ENCODE measurements at places on chromosomes 2 and 18.
A peak's percentile ranks its signal among the peaks of the same experiment; 100 is the strongest.

GRCh38 chr2:172944022-172944793 is 131.4 kb upstream of the MAP3K20 start:
- H3K4me1 ChIP-seq = peaks cover 19% of the 10 kb centered on the region
- no peak overlapping the region for H3K4me3 ChIP-seq
- DNase-seq = no peak
- no peaks in the 10 kb centered on the region for H3K27me3 ChIP-seq
- peak overlapping the region; percentile 94 for H3K27ac ChIP-seq

DNA sequence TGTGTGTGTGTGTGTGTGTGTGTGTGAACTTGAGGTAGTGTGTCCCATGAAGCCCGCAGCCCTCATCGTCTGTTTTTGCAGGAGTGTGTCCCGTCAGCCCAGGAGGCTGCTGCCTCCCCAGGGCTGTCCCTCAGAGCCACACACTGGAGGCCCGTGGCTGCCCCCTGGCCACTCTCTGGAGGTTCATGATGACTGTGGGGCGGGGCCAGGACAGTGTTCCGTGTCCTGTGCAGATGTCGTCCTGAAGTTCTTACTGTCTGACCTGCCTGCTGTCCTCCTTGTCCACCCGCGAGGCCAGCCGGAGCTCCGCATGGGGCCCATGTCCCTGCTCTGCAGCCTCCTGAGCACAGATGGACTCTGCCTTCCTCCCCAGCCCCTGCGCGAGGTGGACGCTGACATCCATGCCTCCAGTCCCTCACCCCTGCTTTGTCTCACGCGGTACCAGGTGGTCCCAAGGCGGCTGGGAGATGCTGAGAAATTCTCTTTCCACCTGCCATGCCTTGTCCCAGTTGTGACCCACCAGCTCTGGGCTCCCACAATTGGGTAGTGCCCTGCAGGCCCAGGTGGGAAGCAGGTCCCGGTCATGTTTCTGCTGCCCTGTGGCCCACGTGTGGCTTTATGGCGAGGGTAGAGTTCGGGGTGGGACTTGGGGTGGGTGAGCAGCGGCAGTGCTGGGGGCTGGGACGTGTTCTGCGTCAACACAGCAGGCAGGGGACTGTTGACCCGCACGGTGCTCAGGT is 92.8 kb downstream of the NFATC1 start:
- no peak for DNase-seq
- no peak overlapping the region for H3K4me3 ChIP-seq
- peaks cover 2% of the 10 kb centered on the region for H3K36me3 ChIP-seq
- no peaks in the 10 kb centered on the region for H3K27me3 ChIP-seq
- H3K4me1 ChIP-seq = peaks cover 7% of the 10 kb centered on the region

GRCh38 chr18:45403341-45404049 is 211.8 kb upstream of the SLC14A2 start:
- H3K4me3 ChIP-seq = no peak overlapping the region
- no peak overlapping the region for H3K27ac ChIP-seq
- no peaks in the 10 kb centered on the region for H3K27me3 ChIP-seq
- no peaks in the 10 kb centered on the region for H3K4me1 ChIP-seq
- DNase-seq = no peak
- no peaks in the 10 kb centered on the region for H3K36me3 ChIP-seq

GRCh38 chr2:42978175-42978886 is 185.9 kb upstream of the HAAO start:
- DNase-seq = no peak
- H3K4me3 ChIP-seq = no peak overlapping the region
- no peak overlapping the region for H3K27ac ChIP-seq
- H3K36me3 ChIP-seq = no peaks in the 10 kb centered on the region
- H3K4me1 ChIP-seq = peaks cover 21% of the 10 kb centered on the region
- no peaks in the 10 kb centered on the region for H3K27me3 ChIP-seq

DNA sequence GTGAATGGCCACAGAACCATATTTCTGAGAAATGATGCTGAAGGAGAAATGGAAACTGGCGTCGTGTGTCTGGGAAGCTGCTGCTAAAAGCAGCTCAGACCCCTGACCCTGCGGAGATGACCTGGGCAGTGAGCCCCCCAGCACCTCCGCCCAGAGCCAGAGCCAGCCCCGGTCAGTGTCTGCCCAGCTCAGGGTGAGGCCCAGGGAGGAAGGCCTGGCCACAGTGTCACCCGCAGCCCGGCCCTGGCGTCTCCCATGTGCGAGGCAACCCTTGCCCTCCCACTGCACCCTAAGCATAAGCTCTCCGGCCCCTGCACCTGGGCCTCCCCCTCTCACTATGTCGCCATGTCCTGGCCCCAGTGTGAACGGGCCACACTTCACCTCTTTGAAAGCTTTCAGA is 502.8 kb downstream of the EIPR1 start:
- DNase-seq = no peak
- no peaks in the 10 kb centered on the region for H3K36me3 ChIP-seq
- no peak overlapping the region for H3K27ac ChIP-seq
- H3K4me1 ChIP-seq = no peaks in the 10 kb centered on the region

GRCh38 chr18:28114472-28114871 is 62.5 kb downstream of the CDH2 start:
- no peak overlapping the region for H3K27ac ChIP-seq
- no peaks in the 10 kb centered on the region for H3K36me3 ChIP-seq
- no peaks in the 10 kb centered on the region for H3K27me3 ChIP-seq
- H3K4me3 ChIP-seq = no peak overlapping the region
- DNase-seq = no peak

- DNase-seq = peak; percentile 43
- no peak overlapping the region for H3K27ac ChIP-seq
- peaks cover 1% of the 10 kb centered on the region for H3K4me1 ChIP-seq
- H3K4me3 ChIP-seq = no peak overlapping the region
Observed at GRCh38 chr2:19864381-19864780, 37.4 kb downstream of the TTC32 start.

DNA sequence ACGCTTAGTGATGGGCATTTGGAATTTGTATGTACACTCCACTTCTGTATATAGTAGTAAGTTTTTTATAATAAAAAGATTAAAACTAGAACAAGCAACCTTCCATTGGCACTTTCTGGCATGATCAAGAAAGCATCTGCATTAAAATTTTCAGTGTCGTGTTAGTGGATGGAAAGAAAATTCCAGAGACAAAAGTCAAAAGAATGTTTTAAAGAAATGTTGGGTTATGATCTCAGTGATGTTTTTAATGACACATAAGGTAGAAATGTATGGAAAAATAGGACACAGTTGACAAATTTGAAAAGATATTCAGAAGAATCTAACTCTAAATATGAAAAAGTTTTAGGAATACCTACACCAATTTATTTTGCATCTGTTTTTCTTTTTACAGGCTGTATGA is 126.1 kb upstream of the FAM117B start:
- H3K4me3 ChIP-seq = no peak overlapping the region
- DNase-seq = no peak
- H3K27me3 ChIP-seq = no peaks in the 10 kb centered on the region
- no peaks in the 10 kb centered on the region for H3K4me1 ChIP-seq
- no peak overlapping the region for H3K27ac ChIP-seq
- no peaks in the 10 kb centered on the region for H3K36me3 ChIP-seq

- H3K4me3 ChIP-seq = peak overlapping the region; percentile 77
- peaks cover 18% of the 10 kb centered on the region for H3K27me3 ChIP-seq
- no peak for DNase-seq
Observed at GRCh38 chr2:69012310-69013141, 453 bp upstream of the ANTXR1 start.

DNA sequence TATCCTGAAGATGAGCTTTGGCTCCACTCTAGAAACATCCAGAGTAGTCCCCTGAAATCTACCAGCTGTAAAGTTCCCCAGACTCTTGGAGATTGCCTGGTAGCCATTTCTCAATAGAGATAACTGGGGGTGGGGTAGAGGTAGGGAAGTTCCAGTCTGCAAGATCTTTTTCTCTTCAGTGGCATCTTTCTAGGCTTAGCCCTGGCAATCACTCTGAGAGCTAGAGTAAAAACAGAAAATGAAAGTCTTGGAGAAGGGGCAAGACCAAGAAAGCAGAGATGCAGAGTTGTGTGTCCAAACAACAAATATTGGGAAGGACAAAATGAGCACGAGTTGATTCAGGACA is 41.8 kb upstream of the LCLAT1 start:
- peaks cover 22% of the 10 kb centered on the region for H3K4me1 ChIP-seq
- no peaks in the 10 kb centered on the region for H3K27me3 ChIP-seq
- no peak overlapping the region for H3K4me3 ChIP-seq
- no peaks in the 10 kb centered on the region for H3K36me3 ChIP-seq
- DNase-seq = no peak

DNA sequence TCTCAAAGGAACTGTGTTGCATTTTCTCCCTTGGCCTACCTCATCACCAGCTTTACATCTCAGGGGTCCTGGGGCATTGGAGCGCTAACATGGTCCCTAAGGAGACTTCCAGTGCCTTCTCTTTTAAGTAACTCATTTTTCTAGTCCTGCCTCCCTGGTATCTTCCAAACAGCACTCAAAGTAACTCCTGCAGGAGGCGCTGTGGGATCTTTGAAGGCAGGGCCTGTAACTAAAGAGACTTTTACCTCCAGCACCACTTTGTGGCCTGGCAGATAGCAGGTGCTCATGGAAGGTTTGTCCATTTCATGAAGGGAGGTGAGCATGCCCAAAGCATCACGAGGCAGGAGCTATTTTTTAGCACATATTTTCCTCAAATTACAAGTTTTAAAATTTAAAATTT is 411.0 kb upstream of the GYPC start:
- H3K4me1 ChIP-seq = no peaks in the 10 kb centered on the region
- no peak overlapping the region for H3K4me3 ChIP-seq
- no peaks in the 10 kb centered on the region for H3K27me3 ChIP-seq
- DNase-seq = no peak
- no peak overlapping the region for H3K27ac ChIP-seq
- H3K36me3 ChIP-seq = no peaks in the 10 kb centered on the region

- no peak for DNase-seq
- no peak overlapping the region for H3K4me3 ChIP-seq
- H3K27me3 ChIP-seq = no peaks in the 10 kb centered on the region
Observed at GRCh38 chr2:145287736-145288135, 767.8 kb upstream of the ZEB2 start.

- no peak overlapping the region for H3K4me3 ChIP-seq
- DNase-seq = no peak
- no peak overlapping the region for H3K27ac ChIP-seq
- H3K36me3 ChIP-seq = no peaks in the 10 kb centered on the region
Observed at GRCh38 chr2:26864226-26864625, 16.3 kb downstream of the DPYSL5 start.

- H3K4me1 ChIP-seq = peaks cover 46% of the 10 kb centered on the region
- H3K27ac ChIP-seq = no peak overlapping the region
- H3K27me3 ChIP-seq = peaks cover 80% of the 10 kb centered on the region
- H3K4me3 ChIP-seq = peak overlapping the region; percentile 29
Observed at GRCh38 chr2:74498500-74499266, 720 bp downstream of the LBX2 start.

DNA sequence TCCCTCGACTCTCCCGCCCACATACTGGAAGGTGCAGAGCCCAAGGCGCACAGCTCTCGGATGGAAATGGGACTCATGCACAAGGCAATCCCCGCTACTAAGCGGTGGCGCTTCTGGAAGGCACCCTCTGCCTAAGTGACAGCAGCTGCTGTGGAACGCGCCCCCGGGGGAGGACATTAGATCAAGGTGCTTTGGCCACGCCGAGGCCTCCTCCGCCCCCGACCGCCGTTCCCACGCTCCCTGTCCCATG is 202 bp downstream of the MCEE start:
- H3K4me1 ChIP-seq = peaks cover 8% of the 10 kb centered on the region
- H3K4me3 ChIP-seq = peak overlapping the region; percentile 92
- H3K27me3 ChIP-seq = no peaks in the 10 kb centered on the region
- H3K36me3 ChIP-seq = peaks cover 5% of the 10 kb centered on the region
- H3K27ac ChIP-seq = peak overlapping the region; percentile 87

DNA sequence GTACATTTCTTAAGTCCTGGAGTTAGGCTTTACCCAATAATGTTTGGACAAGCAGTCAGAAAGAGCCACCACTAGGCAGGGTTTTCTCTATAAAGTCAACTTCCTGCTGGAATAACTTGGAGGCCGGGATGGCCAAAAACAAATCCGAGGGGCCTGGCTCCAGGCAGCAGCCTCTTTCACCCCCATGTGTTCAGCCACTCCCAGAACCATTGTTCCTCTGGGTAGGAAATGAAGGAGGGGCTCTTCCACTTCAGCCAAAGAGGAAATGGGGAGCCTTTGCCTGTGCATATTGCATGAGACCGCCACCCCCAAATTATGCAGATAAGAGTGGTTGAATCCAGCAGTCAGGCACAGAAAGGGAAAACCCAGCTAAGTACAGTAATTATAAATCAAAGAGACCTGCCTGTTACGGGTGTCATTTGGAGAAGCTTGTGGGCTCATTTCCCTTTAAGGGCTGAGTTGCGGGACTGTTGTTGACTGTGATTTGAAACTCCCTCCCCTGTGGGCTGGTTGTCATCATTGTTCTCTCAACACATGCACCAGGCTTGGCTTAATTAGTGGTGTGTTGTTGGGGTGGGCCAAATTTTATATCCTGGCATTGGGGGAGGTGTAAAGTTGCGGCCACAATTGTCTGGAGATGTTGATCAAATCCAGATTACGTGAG is 212.8 kb upstream of the SOX11 start:
- no peaks in the 10 kb centered on the region for H3K27me3 ChIP-seq
- H3K4me3 ChIP-seq = no peak overlapping the region
- H3K4me1 ChIP-seq = no peaks in the 10 kb centered on the region
- no peaks in the 10 kb centered on the region for H3K36me3 ChIP-seq
- DNase-seq = no peak
- no peak overlapping the region for H3K27ac ChIP-seq

DNA sequence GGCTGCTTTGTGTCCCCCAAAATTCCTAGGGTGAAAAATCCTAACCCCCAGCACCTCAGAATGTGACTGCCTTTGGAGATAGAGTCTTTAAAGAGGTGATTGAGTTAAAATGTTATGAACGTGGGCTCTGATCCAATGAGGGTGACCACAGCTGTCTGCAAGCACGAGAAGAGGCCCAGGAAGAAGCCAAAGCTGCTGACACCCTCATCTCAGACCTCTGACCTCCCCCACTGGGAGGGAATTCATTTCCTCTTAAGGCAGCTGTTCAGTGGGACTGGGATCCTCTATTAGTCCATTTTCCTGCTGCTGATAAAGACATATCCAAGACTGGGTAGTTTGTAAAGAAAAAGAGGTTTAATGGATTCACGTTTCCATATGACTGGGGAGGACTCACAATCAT is 544.4 kb downstream of the DCDC2C start:
- no peaks in the 10 kb centered on the region for H3K36me3 ChIP-seq
- H3K4me1 ChIP-seq = no peaks in the 10 kb centered on the region
- H3K4me3 ChIP-seq = no peak overlapping the region
- no peaks in the 10 kb centered on the region for H3K27me3 ChIP-seq

GRCh38 chr18:76455003-76455676 is 39.9 kb downstream of the ZNF516 start:
- H3K27me3 ChIP-seq = peaks cover 16% of the 10 kb centered on the region
- H3K27ac ChIP-seq = no peak overlapping the region
- peaks cover 17% of the 10 kb centered on the region for H3K4me1 ChIP-seq
- DNase-seq = no peak
- H3K36me3 ChIP-seq = no peaks in the 10 kb centered on the region

GRCh38 chr2:174824068-174824467 is 59.8 kb upstream of the CHRNA1 start:
- no peaks in the 10 kb centered on the region for H3K27me3 ChIP-seq
- no peaks in the 10 kb centered on the region for H3K4me1 ChIP-seq
- no peaks in the 10 kb centered on the region for H3K36me3 ChIP-seq
- no peak overlapping the region for H3K27ac ChIP-seq

Data from thymus (tissue), 14 donors.